ENCODE measurements at places on chromosomes 7 and 10.

DNA sequence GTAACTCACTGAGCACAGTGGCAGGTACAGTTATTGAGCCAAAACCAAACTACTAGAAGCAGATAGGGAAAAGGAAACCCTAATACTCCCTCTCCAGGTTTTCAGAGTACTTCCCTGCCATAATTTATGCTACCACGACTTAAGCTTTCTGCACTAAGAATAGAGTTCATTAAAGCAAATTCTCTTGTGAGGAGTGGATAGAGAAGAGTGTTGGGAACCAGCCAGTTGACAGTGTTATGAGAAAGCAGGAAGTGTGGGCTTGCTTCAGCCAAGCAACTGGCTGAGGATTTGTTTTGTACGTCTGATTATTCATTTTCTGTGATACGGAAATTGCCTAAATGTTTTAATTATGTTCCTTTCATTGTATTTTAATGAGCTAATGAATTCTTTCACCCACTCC lies 280.5 kb downstream of the KIF20B start:
- peak; percentile 46 for DNase-seq

DNA sequence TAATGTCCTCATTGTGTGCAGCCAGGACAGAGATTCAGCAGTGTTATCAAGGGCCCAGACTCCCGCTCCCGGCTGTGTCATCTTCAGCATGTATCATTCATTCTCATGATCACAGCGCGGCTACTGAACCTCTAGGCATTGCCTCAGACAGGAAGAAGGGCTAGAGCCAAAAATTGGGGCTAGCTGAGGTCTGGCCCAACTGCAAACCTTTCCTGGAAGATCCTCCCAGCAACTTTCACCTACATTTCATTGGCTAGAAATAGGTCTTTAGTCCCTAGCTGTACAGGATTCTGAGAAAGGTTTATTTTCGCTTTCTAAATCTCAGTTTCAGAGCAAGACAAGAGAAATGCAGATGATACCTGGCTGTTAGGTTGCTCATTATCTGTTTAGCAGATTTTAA lies 81.9 kb downstream of the CREM start:
- no peak for DNase-seq

GRCh38 chr7:31126976-31127375 lies 74.9 kb downstream of the ADCYAP1R1 start:
- peak; percentile 3 for DNase-seq

DNA sequence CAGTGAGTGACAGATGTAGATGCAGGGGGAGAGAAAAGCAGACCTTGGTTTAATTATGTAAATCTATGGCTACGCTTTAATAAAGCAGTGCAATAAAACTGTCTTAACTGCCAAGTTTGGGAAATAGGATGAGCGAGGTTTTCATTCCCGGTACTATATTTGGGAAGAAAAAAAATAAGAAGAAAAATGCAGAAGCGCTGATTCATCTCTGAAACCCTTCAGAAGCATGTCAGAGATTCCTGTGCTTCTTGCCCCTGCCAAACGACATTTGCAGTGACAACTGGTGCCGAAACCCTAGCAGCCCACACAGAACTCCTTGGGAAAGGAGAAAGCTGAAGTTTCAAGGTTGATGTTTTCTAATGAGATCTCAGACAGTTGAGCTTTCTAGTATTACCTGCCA lies 380.7 kb downstream of the REEP3 start:
- DNase-seq, result no peak

DNA sequence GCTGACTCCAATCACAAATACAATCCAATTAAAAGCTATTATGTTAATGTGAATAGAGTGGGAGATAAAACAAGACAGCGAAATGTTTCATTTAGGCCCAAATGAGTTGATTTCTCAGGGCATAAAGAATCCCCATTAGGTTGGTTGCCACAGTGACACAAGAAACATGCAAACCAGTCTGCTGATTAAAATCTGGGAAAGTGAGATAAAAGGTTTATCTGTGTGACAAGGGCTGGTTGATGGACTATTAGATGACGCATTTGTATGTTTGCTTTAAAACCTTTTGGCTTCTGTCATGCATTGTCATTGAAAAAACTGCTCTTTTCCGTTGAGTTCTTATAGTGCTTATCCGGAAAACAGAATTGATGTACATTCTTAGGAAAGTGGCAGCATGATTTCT lies 658.2 kb downstream of the GATA3 start:
- DNase-seq, result no peak

DNA sequence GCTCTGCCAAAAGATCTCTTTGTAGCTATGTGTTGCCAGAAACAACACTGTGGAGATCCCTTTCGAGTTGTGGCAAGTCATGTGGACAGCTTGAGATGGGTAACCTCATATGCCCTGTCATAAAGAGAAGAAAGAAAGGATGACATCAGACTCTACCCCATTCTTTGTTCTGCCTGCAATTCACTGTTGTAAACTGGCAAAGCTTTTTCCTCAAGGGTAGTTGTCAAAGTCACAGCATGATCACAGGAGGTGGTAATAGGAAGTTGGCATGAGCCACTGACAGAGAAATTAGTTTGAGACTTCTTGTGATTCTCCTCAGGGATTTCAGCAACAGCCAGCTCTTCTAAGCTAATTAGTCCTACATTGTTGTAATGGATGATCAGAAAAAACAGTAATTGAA lies 19.4 kb upstream of the MINDY3 start:
- DNase-seq, result peak; percentile 8

GRCh38 chr10:70714245-70714644 lies 41.9 kb downstream of the ADAMTS14 start:
- no peak for DNase-seq

GRCh38 chr10:110458266-110458920 lies 39.3 kb upstream of the DUSP5 start:
- DNase-seq, result no peak

GRCh38 chr7:516606-517456 lies 2.8 kb downstream of the PDGFA start:
- DNase-seq, result peak; percentile 25

- DNase-seq, result no peak
These were observed 49.2 kb downstream of the RHOBTB1 start for GRCh38 chr10:60894786-60895185.

- DNase-seq, result no peak
These were observed 45.5 kb downstream of the INSIG1 start for GRCh38 chr7:155343150-155343549.

- DNase-seq, result no peak
These were observed 103.1 kb downstream of the KLF6 start for GRCh38 chr10:3681642-3682554.

GRCh38 chr10:1359626-1359955 lies 303.4 kb downstream of the WDR37 start:
- DNase-seq, result no peak

- no peak for DNase-seq
These were observed 262.2 kb downstream of the AUTS2 start for GRCh38 chr7:69860486-69860885.

DNA sequence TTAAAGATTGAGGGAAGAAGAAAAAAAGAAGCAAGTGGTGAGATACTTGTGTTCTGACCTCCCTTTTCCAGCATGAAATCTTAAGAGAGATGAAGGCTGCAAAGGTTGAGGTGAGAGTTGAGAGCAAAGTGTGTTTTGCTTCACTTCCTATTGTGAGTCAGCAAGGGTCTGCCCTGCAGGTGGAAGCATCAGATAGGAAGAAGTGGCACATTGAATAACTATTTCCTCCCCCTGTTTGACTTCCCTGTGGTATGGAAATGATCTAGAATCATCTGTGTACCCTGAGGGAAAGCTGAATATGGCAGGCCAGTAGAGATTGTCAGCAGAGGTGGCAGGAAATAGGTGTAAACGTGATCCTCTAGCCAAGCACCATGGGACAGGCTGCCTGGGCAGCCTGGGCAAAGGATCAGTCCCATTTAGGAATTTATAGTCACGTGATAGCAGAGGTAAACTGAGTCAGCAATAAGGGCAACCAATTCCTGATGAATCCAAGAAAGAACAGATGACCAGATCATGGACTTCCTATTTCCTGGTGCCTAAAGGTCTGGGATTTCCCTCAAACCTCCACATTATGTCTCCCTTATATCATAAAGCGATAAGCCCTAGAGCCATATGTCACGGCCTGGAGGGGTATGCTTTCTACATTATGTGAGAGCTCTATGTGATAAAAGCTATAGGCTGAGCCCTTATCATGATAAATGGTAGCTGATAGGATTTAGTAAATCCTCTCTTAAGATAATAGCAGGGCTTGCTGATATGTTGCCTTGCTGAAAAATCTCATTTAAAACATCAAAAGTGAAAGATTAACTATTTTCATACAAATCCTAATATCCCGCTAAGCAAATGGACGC lies 287.0 kb downstream of the MDFIC start:
- DNase-seq, result no peak

- no peak for DNase-seq
These were observed 28.6 kb downstream of the PPP3CB start for GRCh38 chr10:73467206-73467605.

DNA sequence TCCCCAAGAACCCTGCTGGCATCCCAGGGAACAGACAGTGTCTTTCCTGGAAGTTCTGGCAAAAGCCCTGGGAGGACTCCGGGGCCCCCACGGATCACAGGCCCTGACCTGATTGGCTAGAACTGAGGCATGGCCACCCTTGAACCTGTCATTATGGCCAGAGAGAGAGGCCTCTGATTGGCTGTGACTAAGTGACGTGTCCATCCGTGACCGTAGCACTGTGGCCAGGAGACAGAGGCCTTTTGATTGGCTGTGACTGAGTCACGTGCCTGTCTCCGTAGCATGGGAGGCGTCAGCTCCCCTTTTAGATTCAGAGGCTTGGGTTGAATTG lies 163.8 kb downstream of the RGS10 start:
- DNase-seq, result no peak

DNA sequence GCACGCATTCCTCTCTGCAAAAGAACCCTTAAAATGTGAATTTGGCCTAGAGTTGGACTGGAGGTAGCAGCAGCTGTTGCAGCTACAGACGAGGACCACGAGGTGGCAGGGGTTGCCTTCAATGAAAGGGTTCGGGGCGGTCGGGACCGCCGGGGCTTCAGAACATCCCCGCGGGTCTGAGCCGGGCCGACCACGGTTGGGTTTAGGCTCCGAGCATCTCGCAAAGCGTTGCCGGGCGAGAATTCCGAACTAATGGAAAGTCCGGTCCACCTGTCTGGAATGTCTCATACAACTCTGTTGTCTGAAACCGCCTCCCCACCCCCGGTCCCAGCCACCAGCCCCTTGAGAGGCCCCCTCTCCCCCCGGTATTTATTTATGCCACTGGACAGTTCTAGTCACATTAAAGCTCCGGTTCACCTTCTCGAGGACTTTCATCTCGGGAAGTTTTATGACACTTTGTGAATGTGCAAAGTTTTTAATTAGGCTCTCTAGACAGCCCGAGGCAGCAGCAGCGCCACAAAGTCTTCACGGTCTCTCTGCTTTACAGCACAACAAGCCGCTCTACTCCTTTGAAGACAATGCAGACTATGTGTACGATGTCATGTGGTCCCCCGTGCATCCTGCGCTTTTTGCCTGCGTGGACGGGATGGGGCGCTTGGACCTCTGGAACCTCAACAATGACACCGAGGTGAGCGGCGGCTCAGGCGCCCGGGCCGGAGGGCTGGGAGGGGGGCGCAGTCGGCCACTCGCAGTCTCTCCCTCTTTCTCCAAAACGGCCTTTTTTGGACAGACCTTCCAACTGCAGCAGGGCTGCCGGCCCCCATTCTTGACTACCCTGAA lies 246.2 kb downstream of the SLC25A13 start:
- DNase-seq, result peak; percentile 10

DNA sequence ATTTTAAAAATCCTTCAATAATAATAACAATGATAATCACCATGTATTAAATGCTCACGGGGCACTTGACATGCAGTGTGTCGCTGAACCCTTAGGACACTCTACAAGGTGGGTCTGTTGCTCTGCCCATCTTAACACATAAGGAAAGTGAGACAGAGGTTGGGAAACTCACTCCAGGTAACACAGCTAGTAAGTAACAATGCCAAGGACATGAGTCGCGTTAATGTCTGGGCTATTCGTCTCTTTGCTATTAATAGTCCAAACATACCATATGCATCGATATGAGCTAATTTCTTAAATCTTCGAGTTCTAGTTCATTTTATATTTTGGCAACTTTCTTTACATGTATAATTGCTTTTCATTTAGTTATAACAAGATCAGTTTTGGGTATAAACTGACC lies 79.5 kb downstream of the BEND7 start:
- DNase-seq, result no peak

GRCh38 chr10:11810313-11810766 lies 12.8 kb upstream of the PROSER2 start:
- DNase-seq, result no peak

DNA sequence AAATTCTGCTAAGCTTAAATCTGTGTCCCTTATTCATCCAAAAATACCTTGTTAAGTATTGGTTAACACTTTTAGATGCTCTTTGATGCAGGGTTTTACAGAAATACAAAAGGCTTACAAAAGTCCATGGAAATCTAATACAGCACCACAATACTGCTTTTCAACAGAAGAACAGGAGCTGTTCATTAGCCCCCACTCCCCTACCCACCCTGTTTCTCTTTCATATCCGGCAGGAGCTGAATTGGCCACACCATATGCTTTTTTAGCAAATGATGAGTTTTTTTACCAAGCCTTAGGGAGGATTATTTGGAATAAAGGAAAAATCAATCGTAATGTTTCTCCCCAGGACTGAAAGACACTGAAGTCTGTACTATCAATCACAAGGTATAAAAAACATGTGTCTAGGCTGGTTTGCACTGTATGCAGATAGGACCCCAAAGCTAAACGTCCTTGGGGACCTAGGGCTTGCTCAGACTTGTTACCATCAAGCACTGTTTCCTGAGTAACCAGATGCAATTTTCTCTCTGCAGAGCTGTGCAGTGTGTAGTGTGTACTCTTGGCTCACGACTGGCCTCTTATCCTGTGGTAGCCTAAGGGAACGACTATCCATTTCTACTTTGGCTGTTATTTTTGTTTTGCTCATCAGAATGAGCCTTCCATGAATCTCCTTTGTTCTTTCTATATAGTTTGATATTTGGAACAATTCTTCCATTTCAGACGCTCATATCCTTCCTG lies 143.3 kb upstream of the LRGUK start:
- no peak for DNase-seq

- no peak for DNase-seq
These were observed 212.6 kb downstream of the ADRA2A start for GRCh38 chr10:111289461-111289860.

DNA sequence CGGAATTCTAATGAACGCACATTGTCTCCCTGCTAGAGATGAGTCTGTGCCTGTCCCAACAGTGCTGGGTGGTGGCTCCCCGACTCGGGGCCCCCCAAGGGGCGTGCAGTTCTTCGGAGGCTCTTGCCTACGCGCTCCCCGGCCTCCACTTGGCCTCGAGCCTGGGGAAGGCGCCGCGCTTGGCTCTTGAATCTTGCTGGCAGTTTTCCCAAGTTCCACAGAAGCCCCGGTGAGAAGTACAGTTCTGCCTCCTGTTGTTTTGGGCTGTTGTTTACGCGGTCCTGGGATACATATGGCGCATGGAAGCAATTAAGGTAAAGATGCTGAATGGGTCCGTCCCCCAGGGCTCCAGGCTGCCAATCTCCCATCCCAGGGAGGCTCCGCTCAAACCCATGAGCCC lies 32.6 kb upstream of the UNCX start:
- no peak for DNase-seq

- peak; percentile 13 for DNase-seq
These were observed 20.6 kb downstream of the CUBN start for GRCh38 chr10:17109046-17109445.

- DNase-seq, result no peak
These were observed 16.7 kb downstream of the CAMK2B start for GRCh38 chr7:44308596-44309270.

Data from MV-4-11 (cell line).